ENCODE measurements at places on chromosomes 1 and 21.

GRCh38 chr21:32425628-32426027 lies 13.1 kb downstream of the EVA1C start:
- no peak for DNase-seq

- no peak for DNase-seq
Observed at GRCh38 chr1:106043971-106044370, 1012.5 kb upstream of the PRMT6 start.

- no peak for DNase-seq
Observed at GRCh38 chr21:41573902-41574690, 66.1 kb upstream of the TMPRSS2 start.

GRCh38 chr1:157136133-157136532 lies 2.1 kb downstream of the ETV3 start:
- no peak for DNase-seq

- no peak for DNase-seq
Observed at GRCh38 chr21:26840201-26840600, 5.0 kb downstream of the ADAMTS1 start.

DNA sequence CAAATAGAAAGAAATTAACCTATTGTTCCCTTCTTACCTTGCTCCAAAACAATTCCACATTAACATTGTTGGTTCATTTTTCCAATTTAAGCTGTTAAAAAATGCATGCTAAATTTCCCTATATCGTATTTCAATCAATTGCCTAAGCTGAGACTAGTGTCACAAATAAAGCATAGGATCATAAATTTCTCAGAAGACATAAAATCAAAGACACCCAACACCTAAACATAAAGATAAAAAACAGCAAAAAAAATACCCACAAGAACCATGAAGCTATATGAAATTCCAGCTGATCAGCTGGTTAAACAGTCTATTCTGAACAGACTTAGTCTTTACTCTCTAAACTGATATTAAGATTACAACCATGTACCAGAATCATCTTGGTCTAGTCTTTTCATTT lies 32.3 kb downstream of the ACBD6 start:
- DNase-seq = no peak

- peak; percentile 18 for DNase-seq
Observed at GRCh38 chr1:99181892-99182291, 82.4 kb upstream of the PLPPR4 start.

DNA sequence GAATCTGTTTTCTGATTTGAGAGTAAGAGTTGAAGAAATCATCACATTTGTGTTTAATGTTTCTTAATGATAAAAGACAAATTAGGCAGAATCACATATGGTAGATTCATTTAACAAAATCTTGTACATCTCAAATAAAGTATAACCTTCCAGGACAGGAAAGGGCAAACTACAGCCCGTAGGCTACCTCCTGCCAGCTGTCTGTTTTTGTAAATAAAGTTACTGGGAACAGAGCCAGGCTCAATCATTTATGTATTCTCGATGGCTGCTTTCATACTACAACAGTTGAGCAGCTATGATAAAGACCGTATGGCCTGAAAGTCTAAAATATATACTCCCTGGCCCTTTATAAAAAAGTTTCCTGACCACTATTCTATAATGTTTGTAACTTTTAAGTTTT lies 204.1 kb downstream of the COL24A1 start:
- DNase-seq = no peak

DNA sequence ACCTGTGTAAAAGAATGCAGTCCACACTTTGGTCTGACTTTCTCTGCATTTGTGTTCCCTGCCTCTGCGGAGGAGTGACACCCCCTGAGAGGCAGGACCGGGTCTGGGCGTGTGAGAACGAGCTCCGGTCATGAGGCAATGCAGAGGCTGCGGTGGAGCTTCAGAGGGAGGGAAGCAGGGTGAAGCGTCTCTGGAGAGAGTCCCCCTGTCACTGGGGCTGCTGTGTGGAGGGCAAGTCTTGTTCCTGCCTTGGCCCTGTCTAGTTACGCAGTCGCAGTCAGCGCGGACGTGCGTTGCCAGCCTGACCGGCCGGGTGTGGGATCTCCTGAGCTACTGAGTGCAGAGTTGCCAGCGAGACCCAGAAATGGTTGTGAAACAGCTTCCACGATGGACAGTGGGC lies 48.5 kb downstream of the BACE2 start:
- DNase-seq = no peak

DNA sequence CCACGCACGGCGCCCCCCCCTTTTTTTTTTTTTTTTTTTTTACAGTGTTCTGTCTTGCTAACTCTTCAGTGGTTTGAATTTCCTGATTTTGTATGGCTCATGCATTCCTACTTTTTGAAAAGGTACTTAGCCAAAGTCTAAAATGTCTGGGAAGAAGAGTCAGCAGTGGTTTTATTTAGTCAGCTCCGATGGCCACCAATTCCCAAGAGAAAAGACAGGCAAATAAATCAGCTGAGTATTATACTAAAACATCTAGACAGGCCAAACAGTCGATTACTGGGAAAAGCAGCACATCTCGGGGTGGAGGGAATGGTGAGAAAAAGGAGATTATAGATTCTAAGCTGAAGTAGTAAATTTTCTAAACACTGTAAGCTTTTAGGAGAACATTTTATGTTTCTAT lies 192.5 kb upstream of the ZRANB2 start:
- DNase-seq = no peak

All from astrocyte of the hippocampus (primary cell).